Fibroblast of upper back skin (primary cell): ENCODE measurements at places on chromosomes 12 and 14.

DNA sequence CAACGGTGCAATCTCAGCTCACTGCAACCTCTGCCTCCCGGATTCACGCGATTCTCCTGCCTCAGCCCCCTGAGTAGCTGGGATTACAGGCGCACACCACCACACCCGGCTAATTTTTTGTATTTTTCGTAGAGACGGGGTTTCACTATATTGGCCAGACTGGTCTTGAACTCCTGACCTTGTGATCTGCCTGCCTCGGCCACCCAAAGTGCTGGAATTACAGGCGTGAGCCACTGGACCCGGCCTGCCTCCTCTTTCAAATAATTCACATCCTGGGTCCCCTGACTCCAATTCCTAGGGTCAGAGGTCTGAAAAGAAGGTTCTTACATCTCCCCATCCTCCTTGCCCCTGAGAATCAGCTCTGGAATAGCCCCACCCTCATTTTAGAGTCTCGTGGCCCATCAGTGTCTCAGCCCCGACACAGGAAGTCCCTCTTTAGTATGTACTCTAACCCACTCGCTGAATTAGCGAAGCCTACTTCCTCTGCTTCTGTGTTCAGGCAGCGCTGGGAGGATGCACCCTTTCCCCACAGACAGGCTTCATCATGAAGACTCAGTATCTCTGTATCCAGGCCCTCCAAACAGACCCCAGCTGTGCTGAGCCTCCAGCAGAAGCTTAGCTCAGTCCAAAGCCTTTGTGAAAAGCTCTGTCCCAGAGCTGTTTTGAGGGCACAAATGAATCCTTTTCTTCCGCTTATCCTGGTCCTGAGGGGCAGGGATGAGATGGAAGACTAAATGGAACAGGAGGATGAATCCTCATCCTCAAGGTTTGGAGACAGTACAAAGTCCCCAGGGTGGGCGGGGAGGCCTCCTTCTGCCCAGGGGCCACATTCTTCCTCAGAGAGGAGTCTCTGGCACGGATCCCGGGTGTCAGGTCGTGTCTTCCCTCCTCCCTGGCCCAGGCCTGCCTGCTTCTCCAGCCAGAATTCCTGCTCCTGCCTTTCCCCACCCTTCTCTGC, 3.5 kb downstream of the LPAR5 start:
- DNase-seq, result peak; percentile 44

GRCh38 chr12:95304673-95305198, 87.1 kb downstream of the VEZT start:
- peak; percentile 50 for DNase-seq

GRCh38 chr12:112381406-112381882, 787 bp downstream of the HECTD4 start:
- no peak for DNase-seq

DNA sequence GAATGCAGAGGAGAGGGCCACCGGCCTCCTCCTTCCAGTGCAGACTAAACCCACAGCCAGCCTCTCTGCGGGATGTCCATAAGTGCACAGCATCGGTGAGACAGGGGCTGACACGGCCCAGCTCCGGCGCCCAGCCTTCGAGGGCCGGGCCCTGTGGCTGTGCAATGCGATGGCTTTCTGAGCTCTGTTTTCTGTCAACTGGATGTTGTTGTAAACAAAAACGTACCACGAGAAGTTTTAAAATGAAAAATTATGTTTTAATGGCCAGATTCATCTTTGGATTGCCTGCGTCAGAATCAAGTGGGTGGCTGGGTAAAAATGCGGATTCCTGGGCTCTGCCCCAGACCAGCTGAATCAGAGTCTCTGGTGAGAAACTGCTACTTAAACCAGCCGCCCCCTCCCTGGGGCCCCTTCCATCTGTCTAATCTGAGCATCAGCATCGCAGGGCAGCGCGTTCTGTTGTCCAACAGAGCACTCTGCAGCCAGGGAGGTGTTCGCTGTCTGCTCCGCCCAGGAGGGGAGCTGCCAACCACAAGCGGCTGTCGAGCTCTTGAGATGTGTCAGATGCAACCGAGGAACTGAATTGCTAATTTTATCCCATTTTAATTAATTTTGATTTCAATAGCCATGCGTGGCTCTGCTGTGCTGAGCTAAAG, 133.4 kb downstream of the RFLNA start:
- peak; percentile 78 for DNase-seq

- peak; percentile 65 for DNase-seq
These were observed 768 bp downstream of the CEP170B start for GRCh38 chr14:104865631-104866441.

GRCh38 chr14:21913759-21914158, 240.1 kb upstream of the OR4E1 start:
- DNase-seq, result peak; percentile 36

GRCh38 chr12:52156311-52156710, 35.5 kb downstream of the KRT80 start:
- no peak for DNase-seq

DNA sequence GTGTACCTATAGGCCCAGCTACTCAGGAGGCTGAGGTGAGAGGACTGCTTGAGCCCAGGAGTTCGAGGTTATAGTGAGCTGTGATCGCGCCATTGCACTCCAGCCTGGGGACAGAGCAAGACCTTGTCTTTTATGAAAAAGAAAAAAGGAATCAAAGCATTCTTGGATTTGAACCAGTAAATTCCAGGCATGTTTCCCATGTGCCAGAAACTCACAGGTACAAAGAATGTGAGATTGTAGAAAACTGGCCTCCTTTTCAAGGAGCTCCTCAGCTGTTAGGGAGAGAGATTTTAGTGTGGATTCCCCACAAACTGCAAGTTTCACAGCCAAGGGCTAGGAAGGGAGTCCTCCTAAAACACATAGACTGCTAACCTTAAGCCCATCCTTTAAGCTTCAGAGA, 95.0 kb downstream of the FOXN4 start:
- no peak for DNase-seq

DNA sequence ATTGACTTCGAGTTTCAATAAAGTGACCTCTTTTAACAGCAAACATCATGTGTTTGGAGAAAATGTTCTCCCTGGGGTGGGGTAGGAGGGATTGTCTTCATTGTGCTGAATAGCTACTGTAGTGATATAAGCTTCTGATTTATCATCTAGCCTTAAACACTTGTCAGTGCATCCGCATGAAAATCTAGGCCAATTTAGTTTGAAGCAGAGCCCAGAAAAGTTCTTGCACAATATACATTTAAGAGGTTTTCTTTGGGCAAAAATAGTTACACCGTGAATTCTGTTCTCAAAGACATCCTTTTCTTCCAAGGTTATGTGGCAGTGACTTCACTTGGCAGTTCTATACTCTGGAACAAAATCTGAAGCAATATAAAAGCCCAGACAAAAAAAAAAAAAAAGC, 136.0 kb upstream of the IFNG-AS1 start:
- DNase-seq, result peak; percentile 76

DNA sequence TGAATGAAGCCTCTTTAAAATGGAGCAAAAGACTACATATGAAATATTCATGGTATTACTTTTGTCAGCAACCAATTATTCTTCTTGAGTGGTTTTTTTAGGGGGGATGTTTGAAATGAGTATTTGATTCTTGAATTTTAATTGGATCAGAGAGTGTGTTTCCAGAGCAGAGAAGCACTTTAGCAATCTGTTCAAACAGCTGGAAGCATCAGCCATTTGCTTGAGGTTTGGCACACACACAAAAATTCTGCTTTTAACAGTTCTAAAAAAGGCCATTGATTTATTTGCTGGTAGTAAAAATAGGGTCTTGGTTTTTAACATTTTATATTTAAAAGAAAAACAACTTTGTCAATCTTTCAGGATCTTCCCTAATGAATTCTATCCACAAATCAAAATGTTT, 292.7 kb downstream of the LRFN5 start:
- peak; percentile 68 for DNase-seq

GRCh38 chr14:56664811-56665421, 85.3 kb downstream of the TMEM260 start:
- DNase-seq, result no peak

DNA sequence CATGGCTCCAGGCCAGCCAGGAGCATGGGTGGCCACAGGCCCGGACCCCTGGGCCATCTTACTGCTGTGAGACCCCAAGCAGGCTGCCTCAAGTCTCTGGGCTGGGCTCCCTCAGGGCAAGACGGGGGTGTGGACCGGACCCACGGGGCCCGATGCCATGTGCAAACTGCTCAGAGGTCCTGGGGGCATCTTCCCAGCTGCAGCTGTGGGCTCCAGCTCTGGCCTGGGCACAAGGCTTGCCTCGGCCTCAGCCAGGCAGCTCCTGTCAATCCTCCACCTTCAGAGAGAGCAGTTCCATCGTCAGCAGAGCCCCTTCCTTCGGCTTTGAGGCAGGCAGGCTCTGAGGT, 12.4 kb upstream of the GPR132 start:
- DNase-seq, result no peak

GRCh38 chr12:68222326-68222725, 3.3 kb downstream of the IL26 start:
- peak; percentile 42 for DNase-seq

GRCh38 chr12:132940071-132940719, 15.9 kb downstream of the ZNF605 start:
- no peak for DNase-seq

DNA sequence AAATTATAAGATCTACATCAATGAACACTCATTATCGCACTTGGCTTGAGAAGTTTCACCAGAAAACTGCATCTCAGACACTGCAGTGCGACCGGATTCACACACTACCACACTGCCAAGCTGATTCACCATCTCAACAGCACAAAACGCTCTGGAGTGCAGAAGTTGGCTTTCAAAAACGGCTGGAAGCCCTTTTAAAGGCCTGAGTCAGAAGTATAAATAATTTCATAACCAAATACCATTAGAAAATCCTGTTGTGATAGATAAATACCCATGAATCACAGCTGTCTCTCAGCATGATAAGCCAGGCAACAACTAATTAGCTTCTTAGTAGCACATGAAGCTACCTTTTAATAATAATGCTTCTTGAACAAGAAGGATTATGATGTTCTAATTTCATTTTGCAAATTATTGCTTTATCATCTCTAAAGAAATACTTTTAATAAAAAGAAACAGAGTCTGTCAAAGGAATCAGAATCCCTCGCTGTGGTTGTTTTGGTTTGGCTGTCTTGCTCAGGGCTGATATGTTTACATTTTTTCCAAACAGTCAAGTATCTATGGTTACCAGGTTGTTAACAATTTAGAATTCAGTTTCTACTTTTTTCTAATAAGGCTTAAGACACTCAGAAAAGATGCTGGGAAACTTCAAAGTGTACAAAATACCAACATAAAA, 51.2 kb downstream of the SLC2A13 start:
- DNase-seq, result peak; percentile 52

- DNase-seq, result no peak
These were observed 58.7 kb downstream of the CLIP1 start for GRCh38 chr12:122363782-122364181.

GRCh38 chr12:639566-639965, 23.7 kb downstream of the NINJ2 start:
- no peak for DNase-seq

DNA sequence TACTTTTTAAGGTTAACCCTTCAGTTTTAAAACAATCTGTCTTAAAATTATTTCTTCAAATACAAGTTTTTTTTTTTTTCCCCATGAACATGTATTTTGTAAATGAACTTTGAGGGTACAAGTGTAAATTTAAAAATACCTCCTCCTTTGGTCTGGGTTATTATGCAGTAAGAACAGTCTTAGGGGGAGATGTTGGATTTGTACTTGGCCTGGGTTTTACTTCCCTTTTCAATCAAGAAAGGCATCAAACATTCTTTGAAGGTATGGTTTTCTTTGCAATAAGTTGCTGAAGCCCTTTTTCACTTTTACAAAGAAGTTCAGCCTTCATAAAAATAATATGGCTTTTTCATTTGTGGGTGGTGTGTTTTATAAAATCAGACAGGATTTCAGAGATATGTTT, 20.5 kb downstream of the WBP11 start:
- no peak for DNase-seq

GRCh38 chr12:53500142-53500775, 824 bp upstream of the TARBP2 start:
- peak; percentile 53 for DNase-seq

DNA sequence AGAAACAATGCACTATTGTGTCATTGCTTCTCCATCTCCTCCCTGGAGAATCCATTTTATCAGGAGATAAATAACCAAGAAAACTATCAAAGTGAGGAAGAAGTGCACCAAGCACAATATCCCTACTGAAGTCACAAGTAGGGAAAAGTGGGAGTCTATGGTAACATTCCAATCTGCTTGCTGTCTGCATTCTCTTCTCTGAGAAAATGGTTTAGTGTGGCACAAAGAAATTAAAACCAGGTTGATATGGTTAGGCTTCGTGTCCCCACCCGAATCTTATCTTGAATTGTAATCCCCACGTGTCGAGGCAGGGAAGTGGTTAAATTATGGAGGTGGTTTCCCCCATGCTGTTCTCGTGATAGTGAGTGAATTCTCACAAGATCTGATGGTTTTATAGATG, 209.7 kb downstream of the PRKD1 start:
- peak; percentile 43 for DNase-seq

- DNase-seq, result no peak
These were observed 8.3 kb upstream of the KLHL42 start for GRCh38 chr12:27771481-27772327.

DNA sequence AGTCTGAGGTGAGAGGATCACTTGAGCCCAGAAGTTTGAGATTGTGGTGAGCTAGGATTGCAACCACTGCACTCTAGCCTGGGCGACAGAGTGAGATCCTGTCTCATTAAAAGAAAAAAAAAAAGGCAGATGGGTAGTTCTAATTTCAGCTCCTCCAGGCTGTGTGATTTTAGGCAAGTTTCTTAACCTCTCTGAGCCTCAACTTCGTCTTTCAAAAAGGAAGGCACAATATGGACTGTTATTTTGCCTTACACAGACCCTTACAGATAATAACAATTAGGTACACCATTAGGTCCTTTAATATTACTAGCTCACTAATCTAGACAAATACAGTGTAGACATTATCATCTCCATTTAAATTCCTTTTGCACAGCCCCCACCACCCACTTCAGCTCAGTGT, 4.8 kb upstream of the CCDC177 start:
- no peak for DNase-seq

GRCh38 chr12:121781484-121781997, 11.9 kb downstream of the RHOF start:
- no peak for DNase-seq

DNA sequence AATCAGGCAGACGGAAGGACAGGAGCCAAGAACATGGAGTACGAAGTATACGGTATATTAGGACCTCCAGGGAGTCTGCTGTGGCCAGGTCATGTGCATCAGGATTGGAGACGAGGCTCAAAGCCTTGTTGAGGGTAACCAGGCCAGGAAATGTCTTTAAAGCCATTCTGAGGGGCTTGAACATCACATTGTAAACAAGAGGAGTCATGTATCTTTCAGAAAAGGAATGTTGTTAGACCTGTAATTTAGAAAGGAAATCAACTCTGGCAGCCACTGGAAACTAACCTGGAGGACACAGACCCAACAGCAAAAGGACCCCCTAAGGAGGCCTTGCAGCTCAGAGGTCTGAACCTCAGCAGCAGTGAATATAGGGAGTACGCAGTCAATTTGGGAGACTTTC, 7.5 kb downstream of the MAP3K9 start:
- DNase-seq, result no peak

DNA sequence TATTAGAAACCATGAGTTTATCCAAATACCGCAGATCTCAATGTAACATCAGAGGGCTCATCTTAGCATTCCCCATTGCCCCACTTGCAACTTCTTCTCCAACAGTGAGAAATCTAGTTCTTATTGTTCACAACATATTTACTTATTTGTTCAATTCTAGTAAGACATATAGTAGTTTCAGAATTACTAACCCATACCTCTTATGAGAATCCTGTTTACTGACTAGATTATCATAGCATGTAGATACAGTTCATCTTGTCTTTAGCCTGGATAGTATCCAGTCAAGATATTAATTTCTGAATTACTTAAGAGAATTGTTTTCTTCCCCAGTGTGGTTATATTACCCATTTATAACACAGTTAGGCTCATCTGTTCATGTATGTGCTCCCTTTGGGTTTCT, 80.6 kb downstream of the NIN start:
- no peak for DNase-seq

- DNase-seq, result peak; percentile 66
These were observed 11.2 kb upstream of the PXN start for GRCh38 chr12:120276734-120277133.
